Stimulated activated CD8-positive, alpha-beta memory T cell treated with anti-CD3 and anti-CD28 coated beads, Interleukin-4, amount 100 ng/mL, for 48 hours (primary cell): ENCODE measurements at places on chromosomes 7 and 10.

DNA sequence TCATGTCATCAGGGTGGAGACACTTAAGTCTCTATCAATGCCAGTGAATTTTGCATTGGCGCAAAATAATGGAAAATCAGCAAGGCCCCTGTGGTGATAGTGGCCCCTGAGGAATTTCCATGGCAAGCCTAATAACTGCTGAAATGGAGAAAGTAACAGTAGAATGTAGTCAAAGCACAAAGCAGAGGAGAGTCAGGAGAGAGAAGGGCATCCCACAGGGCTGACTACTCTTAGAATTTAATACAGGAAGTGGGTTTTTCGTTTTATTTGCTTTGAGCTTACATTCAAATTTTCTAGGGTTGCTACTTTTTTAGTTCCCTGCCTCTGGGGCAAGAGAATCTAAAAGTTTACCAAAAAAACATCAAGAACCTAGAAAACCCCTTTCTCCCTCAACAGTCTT is 39.0 kb downstream of the BZW2 start:
- no peak for DNase-seq

DNA sequence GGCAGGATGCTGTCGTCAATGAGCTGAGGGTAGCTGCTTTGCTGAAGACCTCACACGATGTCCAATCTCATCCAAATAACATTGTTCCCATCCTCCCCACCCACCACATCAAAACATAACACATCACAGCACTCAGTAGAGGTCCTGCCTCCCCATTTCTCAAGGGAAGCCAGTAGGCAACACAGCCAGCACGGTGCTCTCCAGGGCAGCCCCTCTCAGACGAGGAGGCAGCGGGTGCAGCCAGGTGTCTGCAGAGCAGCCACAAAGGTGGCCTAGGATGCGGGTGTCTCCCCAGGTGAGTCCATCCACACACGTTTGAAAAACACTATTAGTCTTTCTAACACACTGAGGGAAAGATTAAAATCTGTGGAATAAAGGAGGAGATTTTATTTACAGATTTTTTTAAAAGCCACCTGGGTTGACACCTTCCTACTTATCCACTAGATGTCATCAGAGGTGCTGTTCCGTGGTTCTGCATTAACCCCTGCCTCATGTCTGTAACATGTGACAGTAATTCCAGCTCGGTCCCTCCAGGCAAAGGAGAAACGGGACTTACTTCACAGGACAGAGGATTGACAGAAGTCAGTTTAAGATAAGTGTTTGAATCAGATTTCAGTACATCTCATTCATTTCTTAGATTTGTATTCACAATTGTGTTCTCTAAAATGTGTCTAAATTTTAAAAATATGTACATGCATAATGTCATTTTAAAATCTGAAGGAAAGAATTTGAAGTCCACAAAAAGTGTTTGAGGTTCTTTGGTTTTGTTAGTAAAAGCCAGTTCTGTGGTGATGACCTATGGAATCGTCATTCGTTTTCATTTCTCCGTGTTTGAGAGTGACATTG is 68.0 kb downstream of the LANCL2 start:
- DNase-seq: no peak

DNA sequence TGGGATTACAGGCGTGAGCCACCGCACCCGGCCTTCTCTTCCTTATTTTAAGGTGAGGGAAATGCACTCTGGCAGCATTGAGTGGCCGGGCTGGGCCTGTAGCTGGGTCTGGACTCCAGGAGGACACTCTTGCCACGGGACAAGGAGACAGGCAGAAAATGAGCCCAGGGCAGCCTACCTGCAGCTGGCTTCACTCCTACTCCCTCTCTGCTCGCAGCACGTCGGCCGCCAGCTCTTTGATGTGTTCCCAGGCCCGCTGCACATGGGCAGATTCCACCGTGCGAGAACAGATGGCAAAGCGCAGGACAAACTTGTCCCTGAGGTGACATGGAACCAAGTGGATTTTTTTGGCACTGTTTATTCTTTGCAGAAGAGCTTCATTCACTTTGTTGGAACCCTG is 12.9 kb upstream of the FIGNL1 start:
- no peak for DNase-seq

GRCh38 chr10:108736111-108736510 is 1187.2 kb downstream of the XPNPEP1 start:
- DNase-seq: no peak

- DNase-seq: no peak
Observed at GRCh38 chr7:138359870-138360559, 100.0 kb upstream of the TRIM24 start.

DNA sequence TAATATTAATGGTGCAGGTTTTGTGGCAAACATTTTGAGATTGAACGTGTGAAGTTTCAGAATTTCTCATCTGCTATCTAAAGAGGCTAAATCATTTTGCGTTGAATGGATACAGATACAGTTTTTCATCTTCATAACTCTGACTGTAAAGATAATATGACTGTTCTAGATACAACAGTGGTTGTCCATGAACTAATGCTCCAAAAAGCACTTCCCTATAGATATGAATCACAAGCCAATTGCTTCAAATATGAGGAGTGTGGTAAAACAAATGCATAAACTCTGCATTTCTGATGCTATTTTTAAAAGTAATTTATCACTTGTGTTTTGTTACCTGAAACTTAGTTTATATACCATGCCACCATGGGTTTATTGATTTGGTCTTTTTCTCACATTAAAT is 750.1 kb downstream of the MAGI2 start:
- DNase-seq: no peak

GRCh38 chr7:51471210-51471980 is 154.8 kb upstream of the COBL start:
- DNase-seq: no peak

- DNase-seq: no peak
Observed at GRCh38 chr10:84452003-84452402, 123.6 kb downstream of the CCSER2 start.

GRCh38 chr7:85185424-85186082 is 1.3 kb downstream of the SEMA3D start:
- DNase-seq: no peak

GRCh38 chr10:76643511-76643911 is 994.1 kb downstream of the KCNMA1 start:
- DNase-seq: no peak

DNA sequence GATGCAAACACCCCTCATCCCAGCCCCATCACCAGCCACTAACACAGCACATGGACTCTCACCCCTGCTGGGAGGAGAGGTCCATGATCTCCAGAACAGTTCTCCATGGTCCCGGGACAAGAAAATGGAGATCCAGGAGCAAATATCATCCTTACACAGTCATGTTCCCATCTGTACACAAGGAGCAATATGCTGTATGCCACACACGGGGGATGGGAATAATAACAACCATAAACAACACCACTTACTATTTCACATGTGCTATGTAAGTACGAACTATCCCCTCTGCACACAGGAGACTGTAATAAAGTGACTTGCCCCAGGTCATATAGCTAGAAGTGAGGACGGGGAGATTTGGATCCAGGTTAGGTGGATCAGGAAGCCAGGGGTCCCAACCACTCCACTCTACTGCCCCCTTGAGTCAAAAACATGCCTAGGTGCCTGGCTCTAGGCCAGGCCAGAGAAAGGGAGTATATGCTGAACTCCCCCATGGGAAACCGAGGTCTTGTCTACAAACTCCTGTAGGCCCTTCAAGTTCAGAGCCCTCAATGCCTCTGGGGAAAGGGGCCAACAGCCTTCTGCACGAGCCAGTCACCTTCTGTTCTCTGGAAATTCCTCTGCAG is 34.1 kb downstream of the LRRC20 start:
- peak; percentile 57 for DNase-seq

GRCh38 chr10:77505431-77506334 is 131.9 kb downstream of the KCNMA1 start:
- no peak for DNase-seq

DNA sequence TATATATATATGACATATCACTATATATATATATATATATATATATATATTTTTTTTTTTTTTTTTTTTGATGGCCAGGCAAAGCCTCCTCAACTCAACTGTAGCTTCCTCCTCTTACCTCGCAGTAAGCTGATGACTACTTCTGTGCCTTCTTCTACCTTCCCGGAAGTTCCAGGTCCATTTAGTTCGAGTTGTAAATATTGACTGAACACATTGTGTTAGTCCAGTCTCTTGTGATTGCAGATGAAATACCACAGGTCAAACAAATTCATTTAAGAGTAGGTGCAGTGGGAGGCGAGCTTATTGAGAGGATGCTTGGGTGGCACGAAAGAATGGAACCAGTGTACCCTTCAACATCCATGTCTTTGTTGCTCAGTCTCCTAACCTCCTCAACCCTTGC is 144.6 kb downstream of the ST7 start:
- no peak for DNase-seq

GRCh38 chr7:154574235-154574634 is 428.7 kb downstream of the PAXIP1 start:
- DNase-seq: no peak

DNA sequence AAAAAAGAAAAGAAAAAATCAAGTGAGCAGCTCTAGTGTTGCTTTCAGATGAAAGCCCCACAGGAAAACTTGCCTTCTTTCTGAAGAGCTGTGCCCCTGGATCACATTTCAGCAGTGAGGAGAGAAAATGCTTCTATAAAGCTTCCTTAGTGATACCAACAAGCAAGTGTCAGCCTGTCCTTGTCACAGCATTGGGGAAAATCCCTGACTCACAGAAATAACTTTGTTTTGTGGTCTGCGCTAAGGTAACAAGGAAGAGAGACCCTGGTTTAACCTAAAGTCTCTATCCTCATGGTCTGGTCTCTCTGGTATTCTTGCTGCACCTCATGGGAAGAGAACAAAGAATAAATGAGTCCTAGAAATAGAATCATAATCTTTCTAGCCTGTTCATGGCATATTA is 885.2 kb upstream of the SORCS1 start:
- no peak for DNase-seq

DNA sequence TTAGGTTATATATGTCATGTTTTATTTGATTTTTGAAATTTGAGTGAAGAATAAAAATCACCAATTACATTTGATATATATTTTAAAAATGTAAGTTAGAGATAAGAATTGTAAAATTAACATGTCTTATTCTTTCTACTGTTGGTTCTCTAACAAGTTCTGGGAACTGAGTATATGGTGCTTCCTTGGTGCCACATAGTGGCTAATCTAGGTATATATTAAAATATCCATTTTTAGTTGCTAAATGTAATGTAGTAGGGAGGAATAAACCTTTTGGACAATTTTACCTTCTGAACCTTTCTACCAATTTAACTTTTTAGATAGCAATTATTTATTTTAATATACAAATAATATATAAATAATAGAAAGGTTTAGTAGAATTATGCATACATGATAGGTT is 17.5 kb downstream of the CFAP69 start:
- DNase-seq: no peak

DNA sequence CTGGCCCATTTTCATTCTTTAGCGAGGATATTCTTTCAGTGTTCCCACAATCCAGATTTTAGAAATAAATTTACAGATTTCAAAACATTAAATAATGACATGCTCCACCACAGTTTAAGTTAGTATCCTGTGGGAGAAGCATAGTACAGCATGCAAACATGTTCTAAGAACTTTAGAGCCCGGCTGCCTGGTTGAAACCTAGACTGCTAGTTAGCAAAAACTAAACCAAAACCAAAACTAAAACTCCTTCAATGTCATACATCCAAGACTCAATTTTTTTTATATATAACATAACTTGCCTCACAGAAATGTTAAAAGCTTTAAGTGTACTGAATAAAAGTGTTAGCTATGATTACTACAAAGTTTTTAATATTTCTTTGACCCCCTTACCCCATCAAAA is 17.0 kb downstream of the TRA2A start:
- DNase-seq: peak; percentile 21

GRCh38 chr10:52308251-52309031 is 5.6 kb upstream of the DKK1 start:
- peak; percentile 43 for DNase-seq
